ENCODE measurements at places on chromosomes 13 and 19.

- peak; percentile 90 for DNase-seq
Observed at GRCh38 chr13:50082426-50083281, 67.4 kb downstream of the KCNRG start.

GRCh38 chr13:41312176-41312500 is 1.1 kb downstream of the NAA16 start:
- peak; percentile 21 for DNase-seq

- no peak for DNase-seq
Observed at GRCh38 chr13:94210816-94211215, 268.7 kb downstream of the DCT start.

DNA sequence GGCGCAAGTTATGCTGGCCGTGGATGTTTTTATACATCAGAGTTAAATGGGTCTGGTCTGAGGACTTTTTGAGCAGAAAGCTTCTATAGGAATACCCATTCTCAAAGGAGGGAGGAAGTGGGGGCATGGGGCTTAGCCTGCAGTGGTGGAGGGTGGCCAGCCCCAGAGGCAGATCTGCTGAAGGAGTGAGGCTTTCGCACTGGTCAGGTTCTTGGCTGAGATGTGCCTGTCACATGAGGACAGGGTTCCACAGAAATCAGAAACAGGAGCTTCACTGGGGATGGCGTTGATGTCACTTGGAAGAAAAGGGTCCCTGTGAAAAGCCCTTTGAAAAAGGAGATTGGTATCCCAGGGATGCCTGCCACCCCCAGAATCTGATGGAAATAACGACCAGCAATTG is 100.7 kb upstream of the MCF2L start:
- DNase-seq, result no peak

GRCh38 chr19:42693760-42694350 is 46.4 kb downstream of the PSG3 start:
- peak; percentile 63 for DNase-seq

GRCh38 chr13:36431204-36432105 is 840 bp upstream of the CCNA1 start:
- no peak for DNase-seq

Data from NCI-H748 treated with DMSO at 0.1 percent for 48 hours (cell line).